ENCODE measurements at places on chromosomes 6 and 20.

GRCh38 chr6:1941534-1941933 is 303.9 kb downstream of the GMDS start:
- H3K36me3 ChIP-seq = no peaks in the 10 kb centered on the region
- H3K27me3 ChIP-seq = no peaks in the 10 kb centered on the region
- H3K4me3 ChIP-seq = no peak overlapping the region
- no peak overlapping the region for H3K27ac ChIP-seq

DNA sequence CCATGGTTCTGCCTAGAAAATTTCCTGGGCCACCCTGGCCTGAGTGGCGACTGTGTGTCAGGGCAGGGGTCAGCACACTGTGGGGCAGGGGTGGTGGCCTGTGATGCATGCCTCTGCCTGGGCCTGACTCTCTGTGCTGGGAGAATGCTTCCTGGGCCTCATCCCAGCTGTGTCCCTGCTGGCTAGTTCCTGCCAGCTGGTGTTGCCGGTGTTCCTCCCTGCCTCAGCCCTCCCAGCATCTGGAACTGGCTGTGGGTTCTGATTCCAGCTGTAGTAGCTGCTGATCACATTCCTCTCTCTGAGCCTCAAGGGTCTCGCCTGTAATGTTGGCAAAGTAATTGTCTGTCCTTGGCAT is 101.5 kb downstream of the SYCP2 start:
- H3K36me3 ChIP-seq = no peaks in the 10 kb centered on the region
- H3K4me1 ChIP-seq = no peaks in the 10 kb centered on the region
- H3K4me3 ChIP-seq = no peak overlapping the region
- H3K27me3 ChIP-seq = peaks cover 44% of the 10 kb centered on the region

DNA sequence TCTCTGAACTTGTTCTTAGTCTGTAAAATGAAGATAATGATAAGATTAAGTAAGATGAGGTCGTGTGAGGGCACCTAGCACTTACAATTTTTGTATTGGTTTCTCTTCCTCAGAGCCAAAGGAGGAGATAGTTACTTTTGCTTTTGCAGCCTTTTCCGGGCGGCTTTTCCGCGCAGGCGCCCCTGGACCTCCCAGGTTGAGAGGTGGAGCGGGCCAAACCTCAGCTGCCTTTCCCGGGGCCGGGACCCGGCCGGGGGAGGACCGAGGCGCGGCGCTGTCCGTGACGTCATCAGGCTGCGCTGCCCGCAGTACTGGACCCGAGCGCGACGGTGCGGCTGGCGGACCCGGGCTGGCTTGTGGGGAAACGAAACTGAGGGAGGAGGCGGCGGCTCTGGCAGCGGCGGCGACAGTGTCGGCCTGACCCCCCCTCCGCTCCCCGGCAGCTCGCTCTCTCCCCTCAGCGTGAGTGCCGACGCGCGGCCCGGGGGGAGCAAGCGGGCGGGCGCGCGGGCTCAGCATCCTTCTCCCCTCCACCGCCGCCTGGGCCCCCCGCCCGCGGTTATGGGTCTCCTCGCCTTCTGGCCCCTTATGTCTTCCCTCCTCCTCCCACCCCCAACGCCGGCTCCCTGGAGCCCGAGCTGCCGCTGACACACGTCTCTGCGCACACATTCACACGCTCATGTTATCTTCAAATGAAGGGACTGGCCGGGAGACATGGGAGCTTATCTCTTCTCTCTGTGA is at the start of gene CMTR1:
TSS of gene CMTR1 (plus strand) at position 306 of the 741 bp plus-strand sequence. CDS start 2,409 bp downstream, outside the sequence.
- H3K27ac ChIP-seq = no peak within 1 kb of the TSS
- H3K4me3 ChIP-seq = peak within 1 kb of the TSS; percentile 90
- DNase-seq = peak; percentile 83
- H3K36me3 ChIP-seq = peaks cover 10% of the 10 kb centered on the region
- peaks cover 2% of the 10 kb centered on the region for H3K4me1 ChIP-seq

DNA sequence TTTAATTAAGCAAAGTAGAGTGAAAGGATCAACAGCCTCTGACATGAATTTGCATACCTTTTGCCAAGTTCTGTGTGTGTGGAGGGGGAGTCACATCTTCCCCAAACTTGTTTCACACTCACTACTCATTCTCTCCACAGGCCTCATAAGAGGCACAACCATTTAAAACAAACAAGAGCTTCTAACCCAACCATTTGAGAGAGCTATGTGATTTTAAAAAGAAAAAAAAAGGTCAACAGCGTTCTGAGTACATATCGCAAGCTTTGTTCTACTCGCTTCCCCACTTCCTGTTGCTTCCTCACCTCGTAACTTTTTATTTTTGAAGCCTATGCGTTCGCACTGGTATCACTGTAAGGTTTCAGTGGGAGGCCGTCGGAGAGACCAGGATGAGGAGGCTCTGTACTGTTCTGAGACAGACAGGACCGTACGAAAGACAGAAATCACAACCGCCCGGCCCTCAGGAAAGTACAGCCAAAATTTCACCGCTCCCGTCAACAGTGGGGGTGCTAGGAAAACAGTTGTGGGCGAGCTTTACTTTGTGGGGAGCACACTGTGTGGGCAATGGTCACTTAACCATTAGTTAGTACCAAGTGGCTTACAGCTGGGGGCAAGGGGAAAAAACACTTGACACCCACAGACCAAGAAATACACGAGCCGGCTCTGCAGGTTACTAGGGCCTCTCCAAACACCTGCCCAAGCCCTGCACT is 61.3 kb downstream of the TRERF1 start:
- no peaks in the 10 kb centered on the region for H3K27me3 ChIP-seq
- H3K4me3 ChIP-seq = no peak overlapping the region
- H3K27ac ChIP-seq = no peak overlapping the region
- H3K36me3 ChIP-seq = no peaks in the 10 kb centered on the region

GRCh38 chr20:54822386-54822785 is 347.0 kb downstream of the DOK5 start:
- H3K27ac ChIP-seq = no peak overlapping the region
- H3K4me3 ChIP-seq = no peak overlapping the region
- no peaks in the 10 kb centered on the region for H3K27me3 ChIP-seq

DNA sequence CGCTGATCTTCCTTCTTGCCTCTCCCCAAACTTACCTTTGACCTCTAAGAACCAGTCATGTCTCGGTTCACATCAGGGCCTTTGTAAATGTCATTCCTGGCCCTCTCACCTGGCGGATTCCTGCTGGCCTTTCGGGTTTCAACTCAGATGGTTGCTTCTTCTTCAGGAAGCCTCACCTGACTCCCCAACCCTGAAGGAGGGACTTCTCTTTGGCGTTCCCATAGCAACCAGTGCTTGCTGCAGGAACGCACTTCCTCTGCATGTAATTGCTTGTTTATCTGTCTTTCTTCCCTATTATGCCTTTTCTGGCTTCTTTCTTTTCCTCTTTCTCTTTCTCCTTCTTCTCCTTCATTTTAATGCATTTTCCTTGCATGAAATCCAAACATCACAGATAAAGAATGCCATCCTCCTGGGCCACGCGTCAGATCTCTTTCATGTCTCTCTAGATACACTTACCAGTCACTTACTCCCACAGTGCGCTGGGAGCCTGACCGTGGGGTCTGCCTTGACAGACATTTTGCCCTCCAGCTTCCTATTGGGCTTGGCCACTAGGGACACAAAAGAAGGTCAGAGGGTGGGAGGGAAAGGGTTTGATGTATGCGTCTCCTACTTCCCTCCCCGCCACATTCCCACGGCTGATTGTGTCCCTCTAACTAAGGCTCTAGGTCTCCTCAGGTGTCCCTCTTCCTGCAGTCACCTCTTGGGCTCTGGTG is 295.7 kb upstream of the TSHZ2 start:
- H3K4me1 ChIP-seq = peaks cover 7% of the 10 kb centered on the region
- H3K27ac ChIP-seq = no peak overlapping the region
- DNase-seq = no peak
- H3K4me3 ChIP-seq = no peak overlapping the region
- no peaks in the 10 kb centered on the region for H3K27me3 ChIP-seq

- H3K4me3 ChIP-seq = no peak overlapping the region
- H3K36me3 ChIP-seq = no peaks in the 10 kb centered on the region
- peaks cover 1% of the 10 kb centered on the region for H3K4me1 ChIP-seq
- H3K27me3 ChIP-seq = peaks cover 2% of the 10 kb centered on the region
- DNase-seq = no peak
Observed at GRCh38 chr6:12582421-12583110, 134.0 kb upstream of the PHACTR1 start.

DNA sequence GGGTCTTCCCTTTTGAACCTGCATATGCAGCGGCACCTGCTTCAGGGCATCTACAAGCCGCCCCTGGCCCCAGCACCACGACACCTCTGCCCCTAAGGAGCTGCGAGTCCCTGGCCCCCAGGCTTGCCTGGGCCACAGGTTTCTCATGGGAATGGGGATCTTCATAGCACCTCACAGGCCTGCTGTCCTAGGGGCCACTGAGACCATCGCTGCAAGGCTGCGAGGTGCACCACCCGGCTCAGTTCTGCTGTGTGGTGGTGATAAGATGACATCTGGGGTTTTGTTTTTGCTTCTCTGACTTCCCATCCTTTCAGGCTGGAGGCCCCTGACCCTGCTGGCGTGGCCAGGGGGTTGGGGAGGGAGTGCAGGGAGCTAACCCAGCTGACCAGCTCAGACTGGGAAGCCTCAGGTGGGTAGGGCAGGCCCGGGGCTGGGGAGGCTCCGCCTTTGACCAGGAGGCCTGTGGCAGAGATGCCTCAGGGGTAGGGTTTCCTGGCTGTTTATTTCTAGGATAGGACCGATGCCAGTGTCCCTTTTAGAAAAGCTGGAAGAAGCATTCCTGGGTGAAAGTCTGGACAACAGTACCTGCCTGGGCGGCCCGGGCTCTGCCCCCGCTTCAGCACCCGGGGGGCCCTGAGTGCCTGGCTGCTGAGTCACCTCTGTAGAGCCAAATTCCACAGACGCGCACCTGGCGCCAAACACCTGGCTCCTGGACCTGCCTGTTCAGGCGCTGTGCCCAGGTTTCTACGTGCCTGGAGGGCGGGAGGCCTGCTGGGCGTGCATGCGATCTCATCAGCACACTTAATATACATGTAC is 264.7 kb downstream of the DLL1 start:
- no peak for DNase-seq
- no peak overlapping the region for H3K27ac ChIP-seq
- H3K36me3 ChIP-seq = no peaks in the 10 kb centered on the region
- peaks cover 8% of the 10 kb centered on the region for H3K4me1 ChIP-seq
- H3K27me3 ChIP-seq = peaks cover 1% of the 10 kb centered on the region
- peak overlapping the region; percentile 32 for H3K4me3 ChIP-seq

DNA sequence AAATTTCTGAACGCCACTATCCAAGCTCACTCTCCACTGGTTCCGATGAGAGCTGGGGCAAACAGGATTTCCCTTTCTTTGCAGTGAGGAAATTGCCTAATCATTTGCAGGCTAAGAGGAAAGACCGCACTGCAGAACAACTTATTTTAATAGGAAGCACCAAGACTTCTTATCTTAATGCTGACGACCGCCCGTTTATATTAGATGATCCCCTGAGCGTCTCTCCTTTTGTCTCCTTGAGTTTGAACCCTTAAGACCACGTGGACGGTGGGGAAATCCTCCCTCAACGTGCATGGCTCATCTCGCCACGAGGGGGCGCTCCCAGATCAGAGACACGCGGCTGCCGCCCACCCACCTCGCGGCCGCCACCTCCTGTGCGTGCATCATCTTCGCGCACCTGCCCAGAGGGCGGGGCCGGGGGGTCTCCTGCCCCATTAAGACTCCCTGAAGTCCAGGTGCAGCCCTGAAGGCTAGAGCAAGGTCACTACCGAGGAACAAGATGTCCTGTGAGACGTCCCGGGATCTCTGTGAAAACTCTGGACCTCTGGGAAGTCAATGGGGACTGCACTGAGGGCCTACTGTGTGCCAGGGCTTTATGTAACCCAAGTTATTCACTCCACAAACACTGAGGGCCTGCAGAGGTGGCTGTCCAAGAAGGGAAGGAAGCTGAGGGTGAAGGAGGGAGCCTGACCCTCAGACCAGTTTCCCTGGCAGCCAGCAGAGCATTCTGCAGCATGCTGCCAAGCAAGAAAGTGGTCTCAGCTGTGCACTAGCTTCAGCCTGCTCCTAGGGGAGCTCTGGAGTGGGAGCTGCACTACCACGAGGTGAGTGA is 28.1 kb downstream of the PDYN start:
- no peak overlapping the region for H3K4me3 ChIP-seq
- no peak overlapping the region for H3K27ac ChIP-seq
- peaks cover 3% of the 10 kb centered on the region for H3K27me3 ChIP-seq

DNA sequence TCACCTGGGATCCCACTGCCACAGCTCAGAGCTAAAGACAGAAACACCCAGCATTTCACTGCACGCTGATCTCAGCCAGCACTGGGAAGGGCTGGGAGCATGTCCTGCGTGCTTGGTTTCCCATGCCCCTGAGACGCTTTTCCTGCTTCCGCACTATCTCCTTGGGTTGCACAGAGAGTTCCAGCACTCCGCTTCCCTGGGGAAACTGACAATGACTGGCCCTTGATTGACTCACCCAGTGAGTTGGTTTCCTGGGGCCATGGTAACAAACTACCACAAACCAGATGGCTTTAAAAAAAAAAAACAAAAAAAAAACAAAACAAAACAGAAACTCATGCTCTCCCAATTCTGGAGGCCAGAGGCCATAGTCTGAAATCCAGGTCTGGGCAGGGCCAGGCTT is 14.8 kb upstream of the MAS1L start:
- DNase-seq = no peak
- H3K27ac ChIP-seq = no peak overlapping the region
- no peak overlapping the region for H3K4me3 ChIP-seq
- H3K4me1 ChIP-seq = no peaks in the 10 kb centered on the region

DNA sequence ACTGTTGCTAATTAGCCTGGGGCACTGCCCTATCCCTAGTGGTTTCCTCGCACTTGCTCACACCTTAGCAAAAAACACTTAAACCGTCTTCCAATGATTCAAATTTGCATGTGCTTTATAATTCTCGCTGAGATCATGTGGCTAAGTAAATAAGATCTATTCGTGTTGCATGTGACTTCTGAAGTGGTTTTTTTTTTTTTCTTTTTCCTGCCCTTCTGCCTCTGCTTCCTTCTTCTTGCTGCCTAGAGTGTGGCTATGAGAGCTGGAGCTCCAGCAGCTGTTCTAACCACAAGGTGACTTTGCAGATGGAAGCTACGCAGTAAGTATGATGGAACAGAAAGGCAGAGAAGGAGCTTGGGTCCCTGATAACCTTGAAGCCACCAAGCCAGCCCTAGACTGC is 36.5 kb downstream of the SULF2 start:
- H3K4me1 ChIP-seq = no peaks in the 10 kb centered on the region
- no peaks in the 10 kb centered on the region for H3K27me3 ChIP-seq
- no peak overlapping the region for H3K27ac ChIP-seq
- H3K4me3 ChIP-seq = no peak overlapping the region
- DNase-seq = no peak

GRCh38 chr6:41367700-41368099 is 32.3 kb downstream of the NCR2 start:
- H3K27ac ChIP-seq = no peak overlapping the region
- peaks cover 38% of the 10 kb centered on the region for H3K27me3 ChIP-seq
- DNase-seq = peak; percentile 67
- no peak overlapping the region for H3K4me3 ChIP-seq

GRCh38 chr6:17721671-17722070 is 14.9 kb upstream of the NUP153 start:
- no peaks in the 10 kb centered on the region for H3K36me3 ChIP-seq
- no peak overlapping the region for H3K4me3 ChIP-seq
- no peak for DNase-seq
- no peak overlapping the region for H3K27ac ChIP-seq

DNA sequence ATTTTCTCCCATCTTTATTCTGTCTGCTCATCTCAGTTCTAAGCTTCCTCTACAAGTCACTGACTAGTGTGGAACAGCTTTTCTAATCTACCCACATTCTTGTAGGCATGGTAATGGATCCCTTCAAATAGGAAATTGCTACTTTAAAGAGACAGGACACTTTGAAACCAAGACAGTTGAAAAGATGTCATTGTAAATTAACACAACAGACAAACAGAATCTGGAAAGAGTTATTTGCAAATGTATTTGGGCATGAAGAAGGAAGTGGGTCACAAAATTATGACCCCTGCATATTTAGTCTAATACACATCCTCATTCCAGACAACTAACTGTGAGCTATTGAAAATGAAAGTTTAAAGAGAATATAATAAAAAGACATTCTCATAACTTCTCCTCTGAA is 298.2 kb upstream of the MARCKS start:
- H3K27ac ChIP-seq = no peak overlapping the region
- no peaks in the 10 kb centered on the region for H3K27me3 ChIP-seq
- no peaks in the 10 kb centered on the region for H3K36me3 ChIP-seq
